NCI-H2081 (cell line): ENCODE measurements at places on chromosomes 2 and 18.

DNA sequence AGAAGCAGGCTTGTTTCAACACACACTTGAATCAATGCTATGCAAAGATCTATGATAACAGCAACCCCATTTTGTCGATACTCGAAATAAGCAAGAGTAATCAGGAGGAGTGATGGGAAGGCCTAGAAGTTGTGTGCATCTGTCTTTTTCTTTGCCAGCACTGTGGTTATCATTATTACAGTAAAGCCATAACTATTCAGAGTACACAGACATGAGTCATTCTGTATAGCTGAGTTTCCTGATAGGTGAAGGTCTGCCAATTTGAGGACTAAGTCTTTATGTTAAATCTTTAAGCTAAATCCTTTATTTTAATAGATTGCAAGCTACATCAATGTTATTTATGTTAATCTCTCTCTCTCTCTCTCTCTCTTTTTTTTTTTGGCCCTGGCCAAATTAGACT is 1344.4 kb upstream of the CELF4 start:
- DNase-seq, result no peak

- DNase-seq, result no peak
Observed at GRCh38 chr18:77197073-77197472, 52.6 kb upstream of the GALR1 start.

DNA sequence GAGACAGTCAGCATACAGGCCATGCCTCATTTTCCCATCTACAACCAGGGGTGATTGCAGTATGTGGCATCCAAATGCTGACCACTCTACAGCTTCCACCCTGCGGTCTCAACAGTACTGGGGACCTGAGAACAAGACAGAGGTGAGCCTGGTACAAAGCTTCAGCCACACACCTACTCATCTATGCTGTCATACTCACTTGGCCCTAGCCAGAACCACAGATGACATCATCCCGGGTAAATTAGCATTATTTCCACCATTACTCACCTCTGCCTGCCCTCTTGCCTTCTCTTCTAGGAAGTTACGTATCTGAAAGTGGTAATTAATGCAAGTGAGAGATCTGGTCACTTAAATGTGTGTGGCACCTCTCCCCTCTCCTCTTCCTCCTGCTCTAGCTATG is 208.2 kb upstream of the ARL4C start:
- no peak for DNase-seq

DNA sequence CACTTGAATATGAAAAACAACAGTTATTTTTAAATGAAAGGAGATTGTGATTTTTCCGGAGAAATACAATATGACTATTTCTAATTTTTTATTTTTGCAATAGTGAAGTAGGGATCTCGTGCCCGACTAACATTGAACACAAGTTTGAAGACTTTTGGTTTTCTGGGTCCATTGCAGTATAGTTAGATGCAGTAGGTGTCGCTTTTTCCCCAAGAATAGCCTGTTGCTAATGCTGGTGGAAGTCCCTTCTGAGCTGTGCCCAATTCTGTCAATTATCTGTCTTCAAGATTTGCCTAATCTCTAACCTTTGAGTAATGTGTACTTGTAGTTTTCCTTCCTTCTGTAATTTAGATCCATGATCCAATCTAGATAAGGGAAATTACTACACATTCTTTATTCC is 36.5 kb downstream of the SEMA4F start:
- DNase-seq, result peak; percentile 62

- DNase-seq, result peak; percentile 90
Observed at GRCh38 chr2:222399038-222399783, 25.1 kb upstream of the SGPP2 start.

DNA sequence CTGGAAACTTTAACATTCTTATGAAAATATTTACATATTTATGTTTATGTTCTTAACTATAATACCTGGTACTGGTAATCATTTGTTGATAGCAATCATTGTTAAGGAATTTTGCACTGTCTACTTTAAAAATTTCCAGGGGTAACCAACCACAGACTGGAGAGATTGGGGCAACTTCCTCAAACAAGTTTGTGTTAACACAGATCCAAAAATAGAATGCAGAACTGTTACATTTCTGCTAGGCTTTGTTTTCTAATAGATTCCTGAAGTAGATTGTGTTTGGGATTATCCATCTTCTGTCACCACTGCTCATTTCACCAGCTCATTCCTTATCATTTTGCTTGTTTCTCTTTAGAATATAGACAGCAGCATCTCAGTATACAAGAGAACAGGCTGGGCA is 23.7 kb downstream of the RNF125 start:
- DNase-seq, result no peak

GRCh38 chr2:40178171-40178778 is 273.6 kb downstream of the SLC8A1 start:
- DNase-seq, result no peak

GRCh38 chr18:814300-815084 is 2.5 kb upstream of the YES1 start:
- no peak for DNase-seq

DNA sequence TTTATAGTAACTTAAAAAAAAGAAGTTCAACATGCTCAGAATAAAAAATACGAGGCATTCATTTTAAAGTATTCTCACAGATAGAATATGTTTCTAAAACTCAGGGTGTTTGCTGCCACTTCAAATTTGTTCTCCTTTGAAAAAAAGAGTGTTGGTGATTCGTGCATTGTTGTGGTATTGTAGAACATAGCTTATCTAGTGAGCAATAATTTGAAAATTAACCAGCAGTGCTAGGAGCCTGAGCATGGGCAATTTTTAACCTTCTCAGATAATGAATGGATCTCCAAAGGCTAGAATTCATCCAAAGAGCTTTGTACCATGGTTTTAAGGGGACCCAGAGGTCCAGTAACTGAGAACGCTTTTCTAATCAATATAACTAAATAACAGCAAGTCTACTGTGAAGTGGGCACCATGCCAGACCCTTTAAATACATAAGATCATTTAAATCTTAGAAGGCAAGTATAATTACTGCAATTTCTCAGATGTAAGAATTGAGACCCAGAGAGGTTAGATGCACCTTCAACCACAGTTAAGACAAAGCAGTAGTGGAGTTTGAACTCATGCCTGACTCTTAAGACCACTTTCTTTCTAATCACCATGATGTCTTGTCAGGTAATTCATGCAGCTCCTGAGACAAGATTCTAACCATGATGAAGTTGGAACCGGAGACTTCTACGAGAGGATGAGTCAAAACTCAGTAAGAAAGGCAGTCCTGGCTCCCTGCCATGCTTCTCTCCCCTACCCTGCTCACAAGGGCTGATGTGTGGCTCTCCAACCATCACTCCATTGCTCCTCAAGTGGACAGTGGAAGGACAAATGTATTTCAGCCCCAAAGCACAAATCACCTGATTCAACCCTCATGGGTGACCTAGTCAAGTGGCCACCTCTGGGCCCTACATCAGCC is 3.4 kb downstream of the CYRIA start:
- no peak for DNase-seq

GRCh38 chr18:45728336-45729010 is 4.5 kb downstream of the SLC14A1 start:
- no peak for DNase-seq

- DNase-seq, result no peak
Observed at GRCh38 chr2:71600555-71600954, 147.2 kb downstream of the DYSF start.

DNA sequence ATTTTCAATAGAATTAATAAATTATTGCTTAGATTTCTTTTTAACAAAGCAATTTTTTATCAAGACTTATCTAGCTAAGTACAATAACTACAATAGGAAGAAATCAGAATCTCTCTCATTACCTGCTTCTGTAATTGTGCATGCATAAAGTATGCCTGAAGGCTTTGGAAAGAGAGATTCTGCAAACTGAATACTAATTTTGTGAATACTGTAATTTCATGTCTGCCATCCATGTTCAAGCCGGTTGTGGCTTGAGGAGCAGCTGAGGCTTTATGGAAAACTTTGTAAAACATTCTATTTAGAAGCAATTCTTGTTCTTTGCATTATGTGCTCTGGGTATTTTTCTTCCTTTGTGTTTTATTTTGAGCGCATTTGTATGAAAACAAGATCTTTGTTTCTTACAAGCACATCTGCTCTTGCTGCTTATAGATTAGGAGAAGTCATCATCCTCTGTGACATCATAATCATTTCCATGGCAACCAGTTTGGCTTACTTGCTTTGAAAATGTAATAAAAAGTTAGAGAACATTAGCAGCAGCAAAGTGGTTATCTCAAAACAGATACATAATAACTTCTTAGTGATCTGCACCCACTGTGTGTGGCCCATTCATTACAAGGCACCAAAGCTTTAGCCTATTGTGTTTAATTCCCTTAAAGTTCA is 16.0 kb upstream of the IKZF2 start:
- no peak for DNase-seq

DNA sequence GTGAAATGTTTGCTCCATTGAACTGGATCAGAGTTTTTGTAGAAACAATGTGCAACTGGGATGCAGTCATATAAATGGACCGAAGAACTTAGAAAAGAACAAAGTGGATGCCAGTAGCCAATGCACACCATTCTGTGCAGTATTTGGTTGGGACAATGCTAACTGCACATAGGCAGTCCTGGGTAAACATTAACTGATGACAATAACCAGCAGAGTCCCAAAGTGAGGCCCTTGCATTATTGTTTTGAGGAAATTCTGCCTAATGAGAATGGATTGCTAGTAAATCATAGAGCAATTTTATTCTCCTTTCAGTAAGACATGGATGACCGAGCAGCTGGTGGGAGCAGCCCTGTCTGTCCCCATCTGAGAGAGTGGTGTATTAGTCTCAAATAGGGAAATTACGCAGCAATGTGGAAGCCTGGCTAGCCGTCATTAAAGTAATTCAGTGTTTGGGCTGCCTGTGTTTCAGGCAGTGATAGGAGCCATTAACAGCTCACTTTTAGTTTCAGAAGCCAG is 94.9 kb downstream of the KCTD1 start:
- peak; percentile 41 for DNase-seq

GRCh38 chr2:175937216-175937615 is 64.9 kb downstream of the LNPK start:
- DNase-seq, result no peak

DNA sequence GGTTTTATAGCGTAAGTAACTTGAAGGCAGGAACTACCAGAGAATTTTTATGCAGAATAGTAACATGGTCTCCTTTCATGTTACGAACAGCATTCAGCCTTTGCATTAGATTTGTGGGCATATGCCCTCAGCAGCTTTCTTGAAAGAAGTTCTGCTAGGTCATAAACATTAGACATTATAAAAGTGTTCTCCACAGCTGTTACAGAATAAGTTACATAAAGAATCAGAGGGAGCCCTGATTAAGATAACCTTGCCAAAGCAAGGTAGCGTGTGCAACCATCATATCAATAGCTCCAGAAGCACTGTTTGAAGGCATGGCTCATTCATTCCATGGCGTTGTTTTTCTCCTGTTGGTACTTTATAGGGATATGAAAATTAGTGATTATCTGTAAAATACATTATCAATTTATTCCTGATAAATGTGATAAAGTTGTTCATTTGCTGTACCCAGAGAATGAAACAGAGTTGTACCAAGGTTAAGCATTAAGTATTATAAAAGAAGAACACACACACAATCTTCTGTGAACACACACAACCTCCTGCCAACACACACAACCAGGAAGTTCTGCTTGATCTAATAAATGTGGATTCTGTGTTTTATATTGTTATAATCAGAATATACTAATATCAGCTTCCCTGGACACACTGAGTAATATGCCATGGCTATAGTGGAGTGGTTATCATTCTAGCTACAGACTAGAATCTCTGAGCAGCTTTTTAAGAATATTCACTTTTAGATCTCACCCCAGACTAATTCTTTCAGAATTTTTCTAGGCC is 286.7 kb upstream of the SLC39A10 start:
- DNase-seq, result no peak

- no peak for DNase-seq
Observed at GRCh38 chr2:236338495-236339184, 74.4 kb upstream of the ASB18 start.

DNA sequence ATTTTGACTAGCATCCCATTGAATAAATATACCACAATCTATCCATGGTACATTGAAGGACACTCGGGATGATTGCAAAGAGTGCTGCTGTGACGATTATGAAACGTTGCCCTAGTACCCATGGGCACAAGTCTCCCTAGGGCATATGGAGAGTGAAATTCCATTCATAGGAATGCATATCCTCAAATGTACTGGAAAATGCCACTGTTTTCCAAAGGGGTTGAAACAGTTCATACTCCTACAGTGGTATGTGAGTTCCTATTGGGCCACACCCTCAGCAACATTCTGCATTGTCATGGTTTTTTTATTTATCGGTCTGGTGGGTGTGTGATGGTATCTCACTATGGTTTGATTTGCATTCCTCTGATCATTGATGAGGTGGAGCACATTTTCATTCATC is 130.6 kb downstream of the TWIST2 start:
- DNase-seq, result no peak

DNA sequence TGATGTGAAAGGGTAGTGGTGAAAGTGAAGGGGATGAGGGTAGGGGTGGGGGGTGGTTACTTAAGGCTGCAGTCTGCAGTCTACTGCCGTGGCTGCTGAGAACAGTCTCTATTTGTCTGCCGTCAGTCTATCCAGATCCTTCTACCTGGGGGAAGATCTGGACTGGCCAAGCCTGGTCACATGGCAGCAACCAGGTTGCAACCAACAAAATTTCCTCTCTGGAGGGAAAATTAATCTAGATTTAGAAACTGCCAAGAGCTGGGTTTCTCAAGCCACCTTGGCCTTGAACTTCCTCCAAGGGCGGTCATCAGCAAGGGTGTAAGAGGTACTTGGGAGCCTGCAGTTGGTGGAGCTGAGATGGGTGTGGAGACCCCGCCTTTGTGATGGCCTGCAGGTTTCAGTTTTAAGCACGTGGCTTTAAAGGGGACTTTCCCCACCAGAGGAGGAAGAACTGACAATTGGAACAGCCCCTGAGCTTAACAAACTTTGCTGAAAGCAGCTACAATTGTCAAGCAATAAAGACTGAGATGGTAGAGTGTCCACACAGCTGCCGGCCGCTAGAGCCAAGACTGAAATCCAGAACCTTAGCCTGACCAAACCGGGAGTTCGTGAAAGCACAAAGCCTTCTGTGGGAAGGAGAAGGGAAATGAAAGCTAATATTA is 31.4 kb upstream of the KCMF1 start:
- no peak for DNase-seq

DNA sequence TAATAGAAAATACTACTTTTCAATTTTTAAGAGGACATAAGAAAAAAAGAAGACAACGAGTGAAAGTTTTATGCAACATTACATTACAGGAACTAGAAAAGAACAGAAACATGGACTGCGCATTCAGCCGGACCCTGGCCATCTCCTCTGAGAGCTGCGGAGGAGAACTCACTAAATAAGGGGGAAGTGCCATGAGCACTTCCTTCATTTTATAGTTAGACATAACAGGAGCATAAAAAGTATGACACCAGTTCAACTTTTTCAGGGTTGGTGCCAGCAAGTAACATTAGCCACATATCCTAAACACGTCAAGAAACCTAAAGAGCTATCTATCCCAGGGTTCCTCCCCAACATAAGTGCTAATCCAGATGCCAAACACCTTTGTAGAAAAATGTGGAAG is 78.0 kb upstream of the SERTAD2 start:
- no peak for DNase-seq

DNA sequence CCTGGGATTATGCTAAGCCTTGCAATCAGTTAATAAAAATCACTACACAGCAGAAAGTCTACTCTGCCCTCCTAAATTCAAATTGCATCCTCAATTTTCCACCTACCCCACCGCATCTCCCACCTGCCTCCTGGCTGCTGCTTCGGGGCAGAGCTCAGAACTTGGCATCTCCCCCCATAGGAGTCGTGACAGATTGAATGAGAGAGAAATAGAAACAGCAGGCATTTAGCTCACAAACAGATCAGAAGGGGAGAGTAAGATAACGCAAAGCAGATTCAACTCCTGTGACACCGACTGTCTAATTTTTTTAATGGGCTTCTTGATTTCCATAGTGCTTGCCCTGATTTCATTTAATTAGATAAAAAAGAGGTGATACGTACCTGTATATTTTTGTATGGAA is 24.7 kb upstream of the LRRC30 start:
- no peak for DNase-seq
